NCI-H1417 treated with DMSO at 0.1 percent for 48 hours (cell line): ENCODE measurements at places on chromosomes 5 and 9.

DNA sequence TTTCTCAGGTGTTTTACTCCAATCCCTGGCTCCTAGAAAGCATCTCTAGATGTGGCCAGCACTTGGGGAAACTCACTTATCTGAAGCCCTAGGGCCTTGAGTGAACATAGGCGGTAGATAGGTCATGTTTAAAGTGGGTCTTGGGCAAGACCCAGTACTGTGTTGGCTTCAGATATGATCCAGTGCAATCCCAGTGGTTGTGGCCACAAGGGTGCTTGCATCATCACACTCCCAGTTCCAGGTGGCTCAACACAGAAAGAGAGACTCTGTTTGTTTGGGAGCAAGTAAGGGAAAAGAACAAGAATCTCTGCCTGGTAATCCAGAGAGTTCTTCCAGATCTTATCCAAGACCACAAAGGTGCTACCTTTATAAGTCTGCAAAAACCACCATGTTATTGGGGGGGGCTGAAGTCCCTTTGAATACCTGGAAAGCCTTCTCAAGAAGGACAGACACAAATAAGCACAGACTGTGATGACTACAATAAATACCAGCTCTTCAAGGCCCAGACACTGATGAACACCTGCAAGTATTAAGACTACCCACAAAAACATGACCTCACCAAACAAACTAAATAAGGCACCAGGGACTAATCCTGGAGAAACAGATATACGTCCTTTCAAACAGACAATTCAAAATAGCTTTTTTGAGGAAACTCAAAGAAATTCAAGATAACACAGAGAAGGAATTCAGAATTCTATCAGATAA lies 114.7 kb downstream of the LURAP1L start:
- DNase-seq, result no peak

DNA sequence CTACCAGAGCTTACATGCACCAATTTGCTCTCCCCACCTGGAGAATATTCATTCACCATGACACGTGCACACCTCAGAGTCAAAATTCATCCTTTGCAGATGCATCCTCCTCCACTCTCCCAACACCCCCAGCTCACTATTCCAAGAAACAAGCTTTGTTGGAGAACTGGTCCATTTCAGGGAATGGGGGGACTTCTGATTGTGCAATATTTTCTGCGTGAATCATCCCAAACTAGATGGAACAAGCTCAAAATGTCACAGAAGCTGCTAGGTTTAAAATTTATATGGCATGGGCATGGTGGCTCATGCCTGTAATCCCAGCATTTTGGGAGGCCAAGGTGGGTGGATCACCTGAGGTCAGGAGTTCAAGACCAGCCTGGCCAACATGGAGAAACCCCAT lies 3.6 kb downstream of the GLDC start:
- no peak for DNase-seq

- no peak for DNase-seq
Measured at GRCh38 chr5:115389799-115390382, 93.4 kb upstream of the CCDC112 start.

DNA sequence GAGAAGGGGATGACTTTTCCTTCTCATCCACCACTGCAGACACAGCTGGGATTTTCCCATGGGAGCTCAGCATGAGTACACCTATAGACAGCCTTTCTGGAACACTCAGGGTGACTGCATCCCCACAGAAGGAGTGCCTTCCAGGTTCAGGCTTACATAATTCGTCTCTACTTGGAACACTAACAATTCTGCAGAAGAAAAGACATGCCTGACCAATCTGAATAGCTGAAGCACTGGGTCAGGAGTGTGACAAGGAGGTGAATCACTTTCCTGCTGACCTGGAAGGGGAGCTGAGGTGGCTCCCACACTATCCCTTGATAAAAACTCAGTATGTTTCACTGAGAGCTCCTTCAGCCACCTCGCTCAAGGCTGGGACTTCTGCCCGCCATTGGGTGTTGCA lies 425.3 kb downstream of the TLR4 start:
- no peak for DNase-seq

DNA sequence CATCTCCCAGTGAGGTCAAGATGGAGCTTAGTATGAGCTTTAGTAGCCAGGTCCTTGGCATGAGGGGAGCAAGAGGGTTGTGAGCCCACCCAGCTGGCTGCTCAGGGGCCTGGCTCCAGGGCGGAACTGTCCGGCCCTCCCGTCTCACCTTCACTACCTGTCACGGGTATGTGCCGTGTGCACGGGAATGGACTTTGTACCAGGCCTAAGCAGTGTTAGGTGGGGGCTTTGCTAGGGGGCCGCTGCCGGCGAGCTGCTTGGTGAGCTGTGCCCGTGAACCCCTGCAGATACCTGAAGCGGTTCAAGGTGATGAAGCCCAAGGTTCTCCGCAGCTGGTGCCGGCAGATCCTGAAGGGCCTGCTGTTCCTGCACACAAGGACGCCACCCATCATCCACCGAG lies 46.7 kb downstream of the WNK2 start:
- DNase-seq, result no peak
